ENCODE measurements at places on chromosomes 5 and 9. TPM values are rescaled to one million over a fixed set of nuclear protein-coding genes. Genes with fewer than 3 reads are reported as not detected.

The CTNNA1 gene
- total RNA-seq: 332 TPM

The SLC27A6 gene
- total RNA-seq: not detected

The BAAT gene
- total RNA-seq: 0.14 TPM

GRCh38 chr9:131220485-131220884, 55.8 kb downstream of the FAM78A start:
- no peak for DNase-seq

DNA sequence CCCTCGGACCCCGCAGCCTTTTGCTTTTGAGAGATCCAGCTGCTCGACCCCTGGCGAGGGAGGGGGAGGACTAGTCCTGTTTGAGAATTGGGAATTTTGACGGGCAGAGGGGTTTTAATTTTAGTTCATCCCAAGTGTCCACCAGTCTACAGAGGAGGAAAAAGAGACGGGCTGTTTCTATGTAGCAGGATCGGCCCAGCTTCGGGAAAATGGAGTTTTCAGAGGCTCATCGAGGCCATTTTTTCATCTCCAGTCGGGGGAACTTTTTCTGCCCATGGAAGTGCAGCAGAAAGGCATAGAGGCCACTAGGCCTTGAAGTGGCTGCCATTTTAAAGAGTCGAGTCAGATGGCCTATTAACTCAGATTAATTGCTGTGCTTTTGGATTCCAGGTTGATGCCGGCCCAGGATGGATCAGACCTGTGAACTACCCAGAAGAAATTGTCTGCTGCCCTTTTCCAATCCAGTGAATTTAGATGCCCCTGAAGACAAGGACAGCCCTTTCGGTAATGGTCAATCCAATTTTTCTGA, 1.2 kb downstream of the NSD1 start:
- no peak for DNase-seq

DNA sequence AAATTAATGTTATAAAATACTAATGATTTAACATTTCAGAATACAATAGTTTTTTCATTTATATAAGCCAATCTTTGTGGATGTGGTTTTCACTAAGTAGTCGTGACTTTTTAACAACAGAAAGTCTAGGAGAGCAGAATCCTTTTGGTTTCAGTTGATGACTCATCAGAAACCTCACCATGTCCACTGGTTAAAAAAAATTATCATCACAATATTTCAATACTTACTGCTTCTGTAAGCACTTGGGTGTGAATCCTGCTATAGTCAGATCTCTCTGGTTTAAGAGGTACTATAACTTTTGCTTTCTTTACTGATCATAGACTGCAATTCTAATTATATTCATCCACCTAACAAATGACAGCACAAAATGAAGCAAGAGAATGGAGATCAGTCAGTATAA, 77.2 kb downstream of the MRPS30 start:
- no peak for DNase-seq

- DNase-seq: no peak
Measured at GRCh38 chr9:104276709-104277245, 182.7 kb downstream of the SMC2 start.

DNA sequence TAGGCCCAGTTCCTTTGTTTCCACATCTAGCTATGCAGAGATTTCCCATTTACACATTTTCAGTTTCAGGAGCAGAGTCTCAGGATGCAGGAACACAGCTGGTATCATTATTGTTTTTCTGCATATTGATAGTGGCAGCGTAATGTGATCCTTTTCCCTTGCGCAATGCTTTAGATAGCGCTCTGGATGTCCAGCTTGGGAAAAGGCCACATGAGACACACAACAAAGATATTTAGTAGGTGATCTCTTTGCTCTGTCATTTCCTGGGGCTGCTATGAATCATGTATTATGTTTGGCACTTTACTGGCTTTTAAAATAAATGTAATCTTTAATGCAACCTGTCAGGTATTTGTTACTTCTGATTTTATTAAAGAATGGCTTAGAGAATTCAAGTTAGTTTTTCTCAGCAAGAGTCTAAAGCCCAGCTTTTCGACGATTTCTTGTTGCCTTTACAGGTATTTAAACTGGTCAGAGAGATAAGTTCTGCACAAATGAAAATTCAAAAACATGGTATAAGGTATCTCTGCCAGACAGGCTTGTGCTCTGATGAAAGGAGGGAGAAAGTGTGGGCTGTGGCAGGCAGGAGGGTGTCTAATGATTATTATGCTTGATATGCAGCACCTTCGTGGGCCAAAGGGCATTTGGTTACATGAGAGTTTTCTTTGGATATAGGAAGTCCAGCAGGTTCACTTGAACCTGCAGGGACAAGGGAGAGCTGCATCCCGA, 42.2 kb downstream of the PTTG1 start:
- DNase-seq: peak; percentile 14

DNA sequence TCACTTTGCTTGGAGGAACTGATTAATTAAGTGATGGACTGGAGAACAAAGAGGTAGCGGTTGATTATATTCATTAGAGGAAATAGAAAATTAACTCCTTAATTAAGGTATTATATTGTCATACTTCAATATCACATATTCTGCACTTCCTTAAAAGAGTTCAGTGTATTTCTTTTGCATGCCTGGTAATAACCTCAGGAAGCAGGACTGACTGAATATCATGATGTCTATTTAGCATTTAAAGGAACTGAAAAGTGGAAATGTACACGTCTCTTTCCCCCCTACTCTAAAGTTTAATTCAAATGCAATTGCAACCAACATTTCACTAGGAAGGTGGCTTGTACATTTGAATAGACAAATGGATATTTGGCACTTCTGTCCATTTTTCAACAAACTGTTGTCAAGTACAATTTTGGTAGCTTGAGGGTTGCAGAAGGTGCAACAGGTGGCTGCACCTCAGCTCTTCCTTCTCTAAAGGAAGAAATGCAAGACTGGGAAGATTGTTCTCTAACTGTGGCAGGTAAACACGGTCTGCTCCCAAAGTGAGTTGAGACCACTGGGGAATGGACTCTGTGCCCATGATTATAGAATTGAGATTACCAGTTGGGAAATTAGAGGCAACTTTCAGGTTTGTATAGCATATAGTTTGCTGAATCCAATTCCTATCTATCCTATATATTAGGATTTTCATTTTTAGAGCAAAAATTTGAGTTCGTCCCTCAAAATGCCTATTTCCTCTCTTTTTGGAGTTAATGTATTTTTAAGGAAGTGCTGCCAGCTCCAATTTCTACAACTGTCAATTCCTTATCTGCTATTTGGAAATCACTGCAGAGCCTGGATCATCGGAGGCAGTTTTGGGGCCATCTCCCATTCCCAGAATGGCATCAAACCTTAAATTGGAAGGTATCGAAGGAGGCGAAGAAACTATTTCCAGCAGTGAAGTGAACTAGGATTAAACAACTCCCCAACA, 98.9 kb upstream of the TAF11L2 start:
- DNase-seq: no peak

GRCh38 chr9:92963831-92964606, 16.7 kb downstream of the FGD3 start:
- no peak for DNase-seq

The MAN1B1 gene
- total RNA-seq: 53.6 TPM

GRCh38 chr9:70602321-70603019, 188.0 kb upstream of the KLF9 start:
- DNase-seq: peak; percentile 76

GRCh38 chr9:124279531-124280175, 21.9 kb downstream of the NEK6 start:
- DNase-seq: no peak

GRCh38 chr9:111034170-111034897, 3.9 kb downstream of the LPAR1 start:
- DNase-seq: no peak

GRCh38 chr9:116905171-116905588, 218.1 kb downstream of the TRIM32 start:
- DNase-seq: no peak

GRCh38 chr5:68021227-68021626, 194.3 kb upstream of the PIK3R1 start:
- DNase-seq: no peak

All from NCI-H460 (cell line).